Myocyte (in vitro differentiated cells): ENCODE measurements at places on chromosomes 5 and 9. TPM values are rescaled to one million over a fixed set of nuclear protein-coding genes. Genes with fewer than 3 reads are reported as not detected.

The ORM2 gene
- not detected in 2 replicates for total RNA-seq

DNA sequence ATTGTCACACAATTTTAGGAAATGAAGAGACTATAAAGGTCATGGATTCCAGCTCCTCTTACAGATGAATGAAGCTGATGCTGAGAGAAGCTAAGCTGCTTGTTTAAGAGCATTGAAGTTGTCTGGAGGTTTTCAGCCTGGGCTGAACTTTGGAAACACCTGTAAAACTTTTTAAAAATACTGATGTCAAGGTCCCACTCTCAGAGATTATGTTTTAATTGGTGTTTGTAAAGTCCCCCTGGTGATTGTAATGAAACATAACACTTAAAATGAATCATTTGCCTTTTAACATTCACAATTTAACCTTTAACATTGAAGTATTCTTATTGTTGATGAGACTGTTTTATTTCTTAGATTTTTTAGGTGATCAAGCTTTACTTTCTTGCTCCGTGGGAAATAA, 16.4 kb downstream of the RAD23B start:
- DNase-seq: no peak

The CCDC69 gene
- total RNA-seq: 3.2 and 3.4 TPM in 2 replicates

The SLC34A3 gene
- total RNA-seq: 0.56 and 0.62 TPM in 2 replicates

The SWI5 gene
- total RNA-seq: 41.3 and 42.2 TPM in 2 replicates

The ABHD17B gene
- total RNA-seq: 28.7 and 31.7 TPM in 2 replicates

DNA sequence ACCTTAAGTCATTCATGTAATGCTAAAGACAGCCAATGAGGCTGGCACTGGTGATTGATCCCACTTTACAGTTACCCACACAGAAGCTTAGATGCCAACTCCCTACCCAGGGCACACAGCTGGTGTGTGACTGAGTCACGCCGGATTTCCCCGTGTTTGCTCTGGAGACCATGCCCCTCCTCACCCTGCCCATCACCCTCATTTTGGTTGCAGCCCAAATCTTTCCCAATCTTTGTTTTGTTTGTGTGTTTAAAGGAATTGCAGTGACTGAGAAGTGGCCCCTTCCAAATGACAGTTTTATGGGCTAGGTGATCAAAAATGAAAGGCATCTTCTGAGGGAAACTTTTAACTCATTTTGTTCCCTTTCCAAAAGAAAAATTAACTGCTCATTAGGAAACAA, 10.9 kb downstream of the FBXL7 start:
- peak; percentile 57 for DNase-seq

DNA sequence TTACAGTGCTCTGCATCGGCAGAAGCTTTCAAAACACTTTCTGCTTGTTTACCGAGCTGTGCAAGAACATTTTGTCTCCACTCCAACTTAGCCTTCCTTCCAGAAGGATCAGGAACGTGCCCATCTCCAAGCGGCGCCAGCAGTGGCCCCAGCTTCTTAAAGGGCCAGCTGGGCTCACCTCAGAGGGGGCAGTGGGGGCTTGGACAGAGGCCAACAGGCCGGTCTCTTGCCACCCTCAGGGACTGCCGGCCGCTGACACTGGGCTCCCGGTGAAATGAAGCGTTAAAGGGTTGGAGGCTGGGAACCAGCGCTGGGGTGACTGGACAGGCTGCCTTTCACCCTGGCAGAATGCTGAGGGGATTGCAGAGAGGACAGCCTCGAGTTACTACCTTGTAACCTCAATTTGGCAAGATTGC, 67.0 kb upstream of the RNU6ATAC start:
- no peak for DNase-seq

DNA sequence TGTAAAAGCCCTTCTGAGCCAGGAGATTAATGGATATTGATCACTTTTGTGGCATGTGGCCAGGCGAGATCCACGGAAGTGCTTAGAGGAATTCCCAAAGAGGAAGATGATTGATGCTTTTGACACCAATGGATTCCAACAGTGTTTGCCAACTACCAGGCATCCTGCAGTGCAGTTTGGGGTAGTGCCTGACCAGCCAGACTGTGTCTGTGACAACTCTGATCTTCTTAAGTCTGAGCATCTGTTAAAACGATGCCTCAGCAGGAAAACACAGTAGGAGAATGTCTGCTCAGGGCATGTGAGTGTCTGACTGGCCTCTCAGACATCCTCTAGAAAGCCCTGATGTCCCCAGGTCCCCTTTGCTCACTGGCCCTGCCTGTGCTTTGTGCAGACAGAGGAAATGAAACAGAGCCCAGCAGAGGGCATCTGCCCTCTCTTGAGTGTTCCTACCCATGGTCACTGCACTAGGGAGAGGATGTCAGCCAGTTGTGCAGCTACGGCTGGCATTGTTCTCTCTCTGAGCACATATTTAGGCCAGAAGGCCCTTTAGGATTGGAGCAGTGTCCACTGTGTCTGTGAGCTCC, 57.0 kb downstream of the TRPC7 start:
- DNase-seq: peak; percentile 14

GRCh38 chr9:108511307-108511706, 344.5 kb downstream of the ACTL7B start:
- DNase-seq: no peak

GRCh38 chr5:138685193-138685745, 68.0 kb upstream of the CTNNA1 start:
- DNase-seq: no peak

DNA sequence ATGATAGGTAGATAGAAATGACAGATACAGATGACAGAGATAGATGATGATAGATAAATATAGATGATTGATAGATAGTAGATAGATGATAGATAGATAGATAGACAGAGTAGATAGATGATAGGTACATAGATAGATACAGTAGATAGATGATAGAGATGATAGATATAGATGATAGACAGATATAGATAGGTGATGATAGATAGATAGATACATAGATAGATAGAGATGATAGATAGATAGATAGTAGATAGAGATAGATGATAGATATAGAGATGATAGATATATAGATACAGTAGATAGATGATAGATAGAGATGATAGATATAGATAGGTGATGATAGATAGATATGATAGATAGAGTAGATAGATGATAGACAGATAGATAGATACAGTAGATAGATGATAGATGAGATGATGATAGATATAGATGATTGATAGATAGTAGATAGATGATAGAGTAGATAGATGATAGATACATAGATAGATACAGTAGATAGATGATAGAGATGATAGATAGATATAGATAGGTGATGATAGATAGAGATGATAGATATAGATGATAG, 95.7 kb upstream of the SMIM23 start:
- DNase-seq: no peak

GRCh38 chr9:112384690-112385089, 4.8 kb downstream of the HSDL2 start:
- no peak for DNase-seq

- no peak for DNase-seq
Measured at GRCh38 chr5:180120237-180121101, 48.9 kb upstream of the RNF130 start.

The LRRC19 gene
- not detected in 2 replicates for total RNA-seq

GRCh38 chr5:83340511-83340918, 131.0 kb upstream of the VCAN start:
- DNase-seq: no peak

- DNase-seq: no peak
Measured at GRCh38 chr9:31916591-31917241, 467.7 kb upstream of the ACO1 start.

DNA sequence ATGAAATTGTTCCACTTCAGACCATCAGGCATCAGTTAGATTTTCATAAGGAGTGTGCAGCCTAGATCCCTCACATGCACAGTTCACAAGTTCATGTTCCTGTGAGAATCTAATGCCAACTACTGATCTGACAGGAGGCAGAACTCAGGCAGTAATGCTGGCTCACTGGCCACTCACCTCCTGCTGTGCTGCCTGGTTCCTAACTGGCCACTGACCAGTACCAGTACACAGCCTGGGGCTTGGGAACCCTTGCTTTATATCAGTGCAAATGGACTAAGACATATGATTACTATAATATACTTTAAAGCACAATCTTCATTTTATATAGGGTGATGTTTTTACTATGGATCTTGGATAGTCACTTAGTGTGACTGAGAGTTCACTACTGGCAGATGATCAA, 259.2 kb downstream of the SLCO4C1 start:
- DNase-seq: no peak
